SK-N-DZ (cell line): ENCODE measurements at places on chromosomes 2 and 18.

DNA sequence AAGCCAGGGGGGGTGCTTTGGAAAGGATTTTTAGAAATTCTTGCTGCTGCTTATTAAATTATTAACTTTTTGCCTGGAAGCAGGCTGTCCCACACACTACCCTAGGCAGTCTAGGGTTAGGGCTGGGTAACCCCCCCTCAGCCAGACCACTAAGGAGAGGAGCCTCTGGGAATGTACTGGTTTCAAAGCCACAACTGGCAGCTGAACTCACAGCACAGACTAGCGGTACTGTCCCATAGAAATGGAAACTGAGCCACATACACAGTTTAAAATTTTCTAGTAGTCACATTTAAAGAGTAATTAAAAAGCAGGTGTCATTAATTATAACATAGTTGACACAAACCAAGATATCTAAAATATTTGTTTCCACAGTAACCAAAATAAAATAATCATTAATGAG lies 50.1 kb downstream of the SPRED2 start:
- DNase-seq = no peak

DNA sequence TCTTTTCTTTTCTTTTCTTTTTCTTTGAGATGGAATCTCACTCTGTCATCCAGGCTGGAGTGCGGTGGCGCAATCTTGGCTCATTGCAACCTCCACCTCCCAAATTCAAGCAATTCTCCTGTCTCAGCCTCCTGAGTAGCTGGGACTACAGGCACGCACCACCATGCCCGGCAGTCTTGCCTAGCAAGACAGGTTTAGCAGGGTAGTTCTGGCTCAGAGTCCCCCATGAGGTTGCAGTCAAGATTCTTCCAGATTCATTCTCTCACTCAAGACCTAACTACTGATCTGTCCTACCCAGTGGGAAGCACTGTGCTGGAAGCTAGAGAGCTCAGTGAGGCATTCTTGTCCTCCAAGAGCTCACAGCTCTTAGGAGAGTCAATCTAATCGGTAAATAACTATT lies 17.6 kb upstream of the ZAP70 start:
- DNase-seq = no peak

GRCh38 chr2:239443666-239444567 lies 43.1 kb upstream of the HDAC4 start:
- no peak for DNase-seq

- DNase-seq = no peak
Observed at GRCh38 chr2:7788736-7789135, 871.5 kb downstream of the RNF144A start.

DNA sequence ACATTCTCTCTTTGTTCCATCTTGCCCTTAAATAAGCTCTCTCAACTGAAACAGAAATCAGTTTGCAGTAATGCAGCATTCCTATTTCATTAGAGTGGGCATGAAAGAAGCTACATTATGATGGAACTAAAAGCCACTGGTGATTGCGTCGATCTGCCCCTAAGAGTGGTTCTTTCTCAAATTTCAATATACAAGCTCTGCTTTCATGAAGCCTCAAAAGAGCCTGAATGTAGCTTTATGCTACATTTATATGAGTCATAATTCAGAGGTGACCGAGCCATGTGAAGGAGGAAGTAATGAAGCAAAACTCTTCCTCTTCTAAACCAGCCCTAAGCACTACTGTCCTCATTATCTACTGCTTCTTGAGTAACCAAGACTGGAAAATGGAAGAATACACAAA lies 64.8 kb upstream of the CYTIP start:
- DNase-seq = no peak
